ENCODE measurements at places on chromosomes 4 and X. TPM values are rescaled to one million over a fixed set of nuclear protein-coding genes. Genes with fewer than 3 reads are reported as not detected.

The FGFBP1 gene
- not detected for total RNA-seq

The CCDC110 gene
- 9.4 TPM for total RNA-seq

The CPLX1 gene
- not detected for total RNA-seq

The ZNF630 gene
- 1.2 TPM for total RNA-seq

The CFAP47 gene
- not detected for total RNA-seq

The TMEM128 gene
- total RNA-seq: 20.4 TPM

The DSPP gene
- total RNA-seq: not detected

The SOX3 gene
- not detected for total RNA-seq

The PRRG3 gene
- not detected for total RNA-seq

The MCF2 gene
- total RNA-seq: 0.07 TPM

The NALF2 gene
- not detected for total RNA-seq

The GAGE1 gene
- not detected for total RNA-seq
